T-helper 22 cell (primary cell): ENCODE measurements at places on chromosomes 5 and 9.

DNA sequence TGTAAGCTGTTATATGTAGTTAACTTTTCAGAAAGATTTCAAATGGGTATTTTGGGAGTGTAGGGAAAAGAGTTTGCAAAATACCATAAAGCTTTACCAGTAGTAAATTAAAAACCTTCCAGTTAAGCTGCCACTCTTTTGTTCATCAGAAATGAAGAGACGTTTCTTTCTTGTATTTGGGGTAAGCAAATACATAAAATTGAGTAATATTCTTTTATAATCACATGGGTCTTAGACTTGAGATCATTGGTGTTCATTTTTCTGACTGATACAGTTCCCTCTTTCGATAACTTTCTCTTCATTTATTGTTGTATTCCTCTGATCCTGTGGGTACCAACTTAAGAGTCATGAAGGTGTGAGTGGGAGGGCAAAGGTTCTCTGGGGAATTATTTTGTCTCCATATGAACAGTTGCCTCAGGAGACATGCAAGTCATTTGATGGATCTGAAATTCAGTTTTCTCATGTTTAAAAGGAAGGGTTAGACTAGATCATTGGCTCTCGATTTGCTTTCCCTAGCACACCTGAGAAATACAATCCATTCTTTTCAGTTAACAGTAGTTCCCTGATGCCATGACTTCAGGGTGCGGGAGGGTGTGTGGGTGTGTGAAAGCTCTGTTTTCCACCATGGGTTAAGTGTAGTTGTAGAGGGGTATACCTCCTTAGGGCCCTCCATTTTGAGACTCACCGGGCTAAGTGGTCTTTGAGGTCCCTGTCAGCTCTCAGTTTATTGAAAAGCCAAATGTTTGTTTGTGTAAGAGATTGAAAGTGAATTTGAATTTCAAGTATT lies 47.7 kb downstream of the CNTRL start:
- no peak for DNase-seq

- no peak for DNase-seq
Observed at GRCh38 chr5:111379391-111379816, 132.9 kb downstream of the STARD4 start.

GRCh38 chr5:81286059-81286617 lies 15.2 kb upstream of the ZCCHC9 start:
- no peak for DNase-seq

GRCh38 chr9:89360465-89360864 lies 42.2 kb downstream of the SECISBP2 start:
- DNase-seq = no peak

- DNase-seq = no peak
Observed at GRCh38 chr9:35929453-35929718, 20.1 kb downstream of the SPAAR start.

DNA sequence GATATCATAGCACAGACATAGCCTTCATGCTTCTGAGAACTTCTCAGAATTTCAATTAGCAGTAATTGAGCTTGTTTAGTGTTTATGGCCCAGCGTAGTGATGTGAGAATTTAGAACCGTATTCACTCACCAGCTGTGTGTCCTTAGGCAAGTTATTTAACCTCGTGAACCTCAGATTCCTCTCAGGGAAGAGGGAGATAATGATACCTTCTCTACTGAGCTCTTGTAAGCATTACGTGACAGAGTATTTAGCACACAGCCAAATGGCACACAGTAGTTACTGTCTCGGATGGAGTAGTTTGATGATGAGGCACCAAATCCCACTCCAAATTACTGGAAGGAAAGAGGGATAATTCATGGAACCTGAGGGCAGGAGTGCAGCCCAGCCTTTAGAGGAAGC lies 429.3 kb downstream of the CCDC171 start:
- no peak for DNase-seq

DNA sequence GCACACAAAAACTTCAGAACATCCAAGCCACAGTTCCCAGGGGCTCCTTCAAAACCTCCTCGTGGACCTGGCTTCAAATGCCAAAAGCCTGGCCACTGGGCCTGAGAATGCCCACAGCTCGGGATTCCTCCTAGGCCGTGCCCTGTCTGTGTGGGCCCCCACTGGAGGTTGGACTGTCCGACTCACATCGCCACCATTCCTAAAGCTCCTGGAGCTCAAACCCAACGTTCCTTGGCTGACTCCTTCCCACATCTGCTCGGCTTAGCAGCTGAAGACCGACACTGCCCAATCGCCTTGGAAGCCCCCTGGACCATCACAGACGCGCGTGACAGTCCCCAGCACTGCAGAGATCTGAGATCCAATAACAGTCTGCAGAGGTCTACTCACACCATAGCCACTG lies 7.7 kb downstream of the SIT1 start:
- no peak for DNase-seq

- no peak for DNase-seq
Observed at GRCh38 chr9:86983249-86983619, 35.9 kb upstream of the GAS1 start.

DNA sequence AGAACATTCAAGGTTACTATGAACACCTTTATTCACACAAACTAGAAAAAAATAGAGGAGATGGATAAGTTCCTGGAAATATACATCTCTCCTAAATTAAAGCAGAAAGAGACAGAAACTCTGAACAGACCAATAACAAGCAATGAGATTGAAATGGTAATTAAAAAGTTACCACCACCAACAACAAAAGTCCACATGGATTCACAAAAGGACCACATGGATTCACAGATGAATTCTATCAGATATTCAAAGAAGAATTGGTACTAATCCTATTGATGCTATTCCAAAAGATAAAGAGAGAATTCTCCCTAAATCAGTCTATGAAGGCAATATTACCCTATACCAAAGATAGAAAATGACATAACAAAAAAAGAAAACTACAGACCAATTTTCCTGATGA lies 518.9 kb downstream of the PRDM9 start:
- no peak for DNase-seq

DNA sequence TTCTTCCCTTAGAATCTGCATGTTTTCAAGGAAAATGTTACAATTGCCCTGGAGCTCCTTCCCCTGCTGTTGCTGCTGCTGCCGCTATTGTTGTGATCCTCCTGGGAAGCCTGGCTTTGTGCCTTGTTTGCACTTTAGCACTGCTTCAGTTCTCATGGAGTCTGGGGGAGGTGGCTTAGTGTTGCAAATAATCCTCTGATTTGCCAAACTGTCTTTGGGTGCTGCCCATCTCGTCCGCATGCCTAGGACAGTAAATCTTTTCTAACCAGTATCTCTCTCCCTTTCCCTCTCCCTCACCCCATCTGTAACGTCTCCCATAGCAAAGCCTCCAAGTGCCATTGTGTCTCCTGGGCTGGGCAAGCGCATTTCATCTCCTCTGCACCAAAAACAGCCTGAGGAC lies 30.3 kb downstream of the FAM240B start:
- DNase-seq = no peak

DNA sequence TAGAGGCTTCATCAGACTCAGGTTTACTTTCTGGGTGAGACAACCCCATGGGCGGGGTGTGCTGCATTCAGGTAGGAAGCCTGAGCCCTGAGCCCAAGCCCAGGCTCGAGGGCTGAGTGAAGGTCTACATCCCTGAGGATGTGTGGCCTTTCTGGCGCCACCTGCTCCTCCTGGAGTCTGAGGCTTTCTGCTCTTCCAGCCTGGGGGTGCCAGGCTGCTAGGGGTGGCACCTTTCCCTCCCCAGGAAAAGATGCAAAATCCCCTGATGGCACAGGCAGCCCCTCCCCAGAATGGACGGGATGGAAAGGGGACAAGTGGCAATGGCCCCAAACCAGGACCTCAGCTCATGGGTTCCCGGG lies 44.4 kb upstream of the PRRC2B start:
- DNase-seq = no peak

DNA sequence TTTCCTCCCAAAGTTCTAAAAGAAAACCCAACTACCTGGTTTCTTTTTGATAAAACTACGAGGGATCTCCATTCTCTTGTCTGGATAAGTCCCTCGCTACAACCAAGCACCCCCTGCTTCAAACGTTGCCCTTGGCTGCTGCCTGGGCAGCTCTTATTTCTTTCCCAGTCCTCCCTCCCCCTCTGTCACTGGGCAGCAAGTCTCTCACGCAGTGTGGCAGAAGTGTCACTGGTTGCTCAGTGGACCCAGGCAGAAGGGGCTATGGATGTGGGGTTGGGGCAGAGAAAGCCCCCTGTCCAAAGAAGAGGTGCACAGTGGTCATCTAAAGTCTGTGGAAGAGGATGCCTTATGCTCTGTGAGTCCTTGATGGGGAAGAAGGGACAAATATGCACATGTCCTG lies 7.2 kb upstream of the SMIM32 start:
- no peak for DNase-seq

DNA sequence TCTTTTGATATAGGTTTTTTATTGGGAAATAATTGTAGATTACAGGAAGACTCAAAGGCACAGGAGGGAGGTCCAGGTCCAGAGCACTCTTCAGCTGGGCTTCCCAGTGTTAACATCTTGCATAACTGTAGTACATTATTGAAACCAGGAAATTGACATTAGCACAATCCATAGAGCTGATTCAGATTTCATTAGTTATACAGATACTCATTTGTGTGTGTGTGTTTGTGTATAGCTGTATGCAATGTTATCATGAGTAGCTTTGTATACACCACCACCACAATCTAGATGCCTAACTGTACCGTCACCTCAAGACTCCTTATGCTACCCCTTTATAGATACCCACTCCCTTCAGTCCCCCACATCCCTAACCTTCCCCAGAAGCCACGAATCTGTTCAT lies 47.9 kb downstream of the SLC36A1 start:
- DNase-seq = no peak

DNA sequence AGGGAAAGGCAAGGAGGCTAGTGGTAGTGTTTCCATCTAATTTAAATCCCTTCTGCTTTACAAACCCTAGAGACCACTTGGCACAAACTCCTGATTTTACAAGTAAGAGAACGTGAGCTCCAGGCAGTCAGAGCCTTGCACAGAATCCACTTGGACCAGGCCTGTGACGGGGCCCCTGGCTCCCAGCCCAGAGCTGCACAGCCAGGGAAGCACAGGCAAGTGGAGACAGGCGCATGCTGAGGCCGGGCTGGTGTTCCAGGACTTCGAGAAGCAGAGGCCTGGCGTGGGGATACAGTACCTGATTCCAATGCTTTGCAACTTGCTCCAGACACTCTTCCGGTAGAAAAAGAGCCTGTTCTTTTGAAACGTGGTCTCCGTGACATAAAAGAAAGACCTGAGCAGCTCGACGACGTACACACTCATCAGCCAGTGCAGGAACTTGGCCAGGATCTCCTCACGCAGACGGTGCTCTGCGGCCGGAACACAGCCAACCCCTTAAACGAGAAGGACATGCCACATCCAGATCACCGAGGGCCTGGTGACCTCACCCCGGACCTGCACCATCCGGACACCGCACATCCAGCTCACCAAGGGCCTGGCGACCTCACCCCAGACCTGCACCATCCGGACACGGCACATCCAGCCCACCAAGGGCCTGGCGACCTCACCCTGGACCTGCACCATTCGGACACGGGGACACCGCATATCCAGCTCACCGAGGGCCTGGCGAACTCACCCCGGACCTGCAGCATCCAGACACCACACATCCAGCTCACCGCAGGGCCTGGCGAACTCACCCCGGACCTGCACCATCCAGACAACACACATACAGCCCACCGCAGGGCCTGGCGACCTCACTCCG lies 12.5 kb downstream of the TERT start:
- no peak for DNase-seq

DNA sequence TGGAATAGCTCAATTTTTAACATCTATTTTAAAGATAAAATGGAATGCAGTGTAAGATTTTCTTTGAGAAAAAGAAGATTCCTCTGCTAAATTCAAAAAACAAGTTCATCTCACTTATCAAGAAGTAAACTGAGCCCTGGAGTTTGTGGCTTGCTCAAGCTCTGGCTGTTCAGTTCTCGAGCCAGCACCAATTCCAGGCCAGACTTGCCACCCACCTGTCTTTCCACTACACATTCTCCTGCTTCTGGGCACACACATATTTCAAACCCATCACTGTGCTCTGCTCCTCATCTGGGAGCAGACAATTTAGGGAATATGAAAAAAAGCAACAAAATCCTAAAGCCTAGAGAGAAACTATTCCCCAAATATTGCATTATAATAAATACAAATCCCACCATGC lies 424.5 kb downstream of the ENC1 start:
- DNase-seq = no peak

DNA sequence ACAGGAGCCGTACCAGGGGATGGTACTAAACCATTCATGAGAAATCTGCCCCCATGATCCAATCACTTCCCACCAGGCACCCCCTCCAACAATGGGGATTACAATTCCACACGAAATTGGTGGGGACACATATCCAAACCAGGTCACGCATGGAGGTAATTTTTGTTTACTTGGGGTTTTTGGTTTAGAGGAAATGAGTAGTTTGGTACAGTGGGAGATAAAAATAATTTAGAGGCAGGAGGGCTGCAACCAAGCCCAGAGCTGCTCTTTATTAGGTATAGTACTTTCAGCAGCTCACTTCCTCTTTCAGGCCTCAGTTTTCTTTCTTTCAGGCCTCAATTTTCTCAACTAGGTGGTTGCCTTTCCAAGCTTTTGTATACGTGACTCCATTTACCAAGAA lies 23.2 kb downstream of the PRUNE2 start:
- DNase-seq = no peak

DNA sequence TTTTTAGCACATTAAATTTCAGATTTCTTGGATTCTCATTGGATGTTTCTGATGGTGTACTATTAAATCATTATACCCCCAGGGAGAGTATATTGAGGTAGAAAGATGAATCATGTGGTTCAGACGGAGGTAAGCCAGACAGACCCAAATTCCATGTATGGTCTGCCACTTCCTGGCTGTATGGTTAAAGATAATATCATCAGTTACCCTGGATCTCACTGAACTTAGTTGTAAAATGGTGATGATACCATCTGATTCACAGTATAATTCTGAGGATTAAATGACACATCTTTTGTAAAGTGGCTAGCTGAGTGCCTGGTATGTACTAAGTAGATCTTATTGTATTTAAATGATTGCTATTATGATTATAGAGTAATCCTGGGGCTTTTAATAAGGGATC lies 9.3 kb downstream of the SLC27A6 start:
- DNase-seq = no peak

- DNase-seq = no peak
Observed at GRCh38 chr9:103471241-103471640, 476.1 kb downstream of the CYLC2 start.

- no peak for DNase-seq
Observed at GRCh38 chr5:36392818-36393217, 91.1 kb upstream of the RANBP3L start.

DNA sequence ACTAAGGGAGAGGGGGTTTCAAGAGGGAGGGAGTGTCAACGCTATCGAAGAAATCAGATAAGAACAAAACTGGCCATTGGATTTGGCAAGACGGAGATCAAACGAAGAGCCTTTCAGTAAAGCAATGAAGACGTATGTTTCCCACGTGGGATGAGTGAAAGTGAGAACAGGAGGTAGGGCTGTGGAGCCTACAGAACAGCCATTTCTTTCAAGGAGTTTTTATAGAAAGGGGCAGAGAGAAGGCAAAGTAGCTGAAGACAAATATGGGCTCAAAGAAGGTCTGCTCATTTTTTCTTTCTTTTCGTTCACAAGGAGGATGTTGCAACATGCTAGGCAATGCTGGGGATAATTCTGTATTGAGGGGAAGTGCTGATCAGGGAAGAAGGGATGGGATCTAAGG lies 98.3 kb downstream of the SUSD1 start:
- no peak for DNase-seq

GRCh38 chr9:114250235-114250568 lies 72.7 kb upstream of the ORM1 start:
- no peak for DNase-seq

- no peak for DNase-seq
Observed at GRCh38 chr5:121628783-121629182, 222.9 kb upstream of the FTMT start.

GRCh38 chr9:78003730-78004129 lies 27.9 kb downstream of the GNAQ start:
- no peak for DNase-seq

- no peak for DNase-seq
Observed at GRCh38 chr9:79619930-79620329, 48.2 kb downstream of the TLE4 start.
